ENCODE measurements at places on chromosomes 1 and 21.
A peak's percentile ranks its signal among the peaks of the same experiment; 100 is the strongest.

- DNase-seq, result no peak
Measured at GRCh38 chr1:65255035-65255655, 54.2 kb upstream of the DNAJC6 start.

- DNase-seq, result no peak
Measured at GRCh38 chr1:28021064-28021463, 61.3 kb downstream of the XKR8 start.

GRCh38 chr1:182974506-182975191, 21.7 kb upstream of the SHCBP1L start:
- DNase-seq, result no peak

- DNase-seq, result no peak
Measured at GRCh38 chr1:200901350-200901749, 6.7 kb downstream of the INAVA start.

DNA sequence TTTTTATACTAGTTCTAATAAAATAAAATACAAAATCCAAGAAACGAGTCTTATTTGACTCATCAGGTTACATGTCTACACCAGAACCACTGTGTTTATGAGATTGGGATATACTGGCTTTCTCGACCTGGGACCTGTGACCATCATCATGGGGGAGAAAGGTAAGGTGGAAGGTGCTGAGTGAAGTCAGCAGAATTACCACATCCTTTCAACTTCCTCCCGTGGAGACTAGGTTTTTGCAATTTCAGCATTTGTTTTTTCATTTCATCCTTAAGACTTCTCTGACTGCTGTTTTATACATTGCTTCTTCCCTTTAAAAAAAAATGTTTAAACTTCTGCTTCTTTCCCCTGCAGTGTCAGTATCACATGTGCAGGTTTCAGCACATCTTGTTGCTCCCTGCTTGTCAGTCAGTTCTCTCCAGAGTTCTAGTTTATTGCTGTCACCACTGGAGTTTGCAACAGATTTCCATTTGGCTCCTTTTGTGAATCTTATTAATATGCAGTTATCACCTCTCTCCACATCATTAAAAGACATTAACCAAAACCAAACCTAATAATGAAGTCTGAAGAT, 60.4 kb upstream of the HAO2 start:
- no peak for DNase-seq

DNA sequence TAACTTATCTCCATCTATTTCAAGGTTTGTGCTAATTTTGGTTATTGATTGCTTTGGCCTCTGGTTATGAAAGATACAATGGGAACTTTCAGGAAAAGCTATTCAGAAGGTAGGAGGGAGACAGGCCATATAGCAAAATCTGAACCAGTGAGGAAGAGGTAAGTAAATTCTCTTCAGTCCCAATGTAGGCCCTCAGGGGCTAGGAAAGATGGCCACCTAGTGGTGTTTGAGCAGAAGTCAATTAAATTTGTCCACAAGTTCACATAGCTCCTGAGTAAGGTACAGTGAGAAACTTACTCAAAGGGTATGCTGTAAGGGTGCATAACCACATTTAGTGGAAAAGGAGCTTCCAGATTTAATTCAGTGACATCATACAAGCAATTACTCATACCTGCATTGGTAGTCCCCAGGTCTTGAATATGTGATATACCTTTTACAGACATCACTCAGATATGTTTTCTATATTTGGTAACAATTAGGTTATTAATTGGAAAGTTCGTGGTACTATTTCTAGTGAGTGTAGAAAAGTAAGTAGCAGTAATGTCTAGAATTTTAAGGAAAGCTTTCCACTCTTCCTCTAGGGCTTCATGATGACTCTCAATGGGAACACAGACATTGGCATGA, 21.4 kb upstream of the FMO1 start:
- peak; percentile 42 for DNase-seq

GRCh38 chr1:213041443-213041842, 9.6 kb upstream of the RPS6KC1 start:
- no peak for DNase-seq

- DNase-seq, result peak; percentile 26
Measured at GRCh38 chr21:38126666-38127303, 130.0 kb upstream of the KCNJ15 start.

GRCh38 chr1:195981448-195982139, 626.6 kb downstream of the KCNT2 start:
- DNase-seq, result no peak

- DNase-seq, result peak; percentile 59
Measured at GRCh38 chr1:155173478-155174323, at the start of gene TRIM46. Gene TRIM46, plus strand, starts transcription at chr1:155173849. Its CDS starts 118 bp downstream, at chr1:155173967.

- no peak for DNase-seq
Measured at GRCh38 chr1:240720976-240721375, 109.0 kb upstream of the GREM2 start.

DNA sequence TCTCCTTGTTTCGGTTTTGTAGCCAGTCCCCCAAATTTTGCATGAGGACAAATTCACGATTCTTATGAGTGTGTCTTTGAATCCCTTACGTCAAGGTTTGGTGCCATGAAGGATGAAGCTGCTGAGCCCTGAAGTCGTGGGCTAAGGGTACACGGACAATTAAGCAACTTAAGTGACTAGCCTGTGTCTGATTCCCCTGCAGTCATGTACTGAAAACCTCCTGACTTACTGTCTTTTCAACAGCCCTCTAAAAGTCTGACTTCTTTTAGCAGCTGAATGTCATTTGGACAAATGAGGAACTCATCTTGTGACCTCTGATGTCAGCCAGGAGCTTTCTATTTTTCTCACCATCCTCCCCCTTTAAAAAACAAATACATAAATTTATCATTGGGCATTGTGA, 27.1 kb upstream of the C1orf105 start:
- no peak for DNase-seq

DNA sequence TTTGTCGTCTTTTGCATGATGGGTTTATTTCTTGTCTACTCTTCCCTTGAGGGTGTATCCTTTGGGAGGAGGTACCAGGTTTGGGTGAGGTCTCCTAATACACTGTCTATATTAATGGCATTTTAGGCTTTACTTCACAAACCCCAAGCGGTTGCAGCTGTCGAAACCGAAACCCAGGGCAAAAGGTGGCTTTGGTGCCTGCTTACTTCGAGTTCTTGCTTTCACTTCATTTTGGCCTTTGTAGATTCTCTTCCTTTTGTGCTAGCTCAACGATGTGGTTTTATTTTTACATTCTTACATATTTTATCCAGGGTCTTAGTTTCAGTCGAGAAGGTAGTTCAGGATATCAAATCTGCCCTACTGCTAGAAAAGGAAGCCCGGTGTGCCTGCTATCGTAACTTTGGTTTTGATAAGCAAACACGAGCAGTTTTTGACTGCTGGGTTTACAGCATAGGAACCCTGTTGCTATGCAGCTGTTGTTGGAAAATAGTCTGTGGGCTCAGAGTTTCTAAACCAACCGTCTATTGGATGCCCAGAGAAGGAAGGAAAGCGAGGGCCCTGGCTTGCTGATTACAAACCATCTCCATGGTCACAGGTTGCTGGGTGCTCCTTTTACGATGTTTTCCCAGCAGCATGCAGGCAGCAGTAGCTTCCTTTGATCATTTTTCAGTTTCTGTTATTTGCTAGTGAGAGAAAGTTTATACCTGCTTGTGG, 9.8 kb upstream of the TSPAN2 start:
- DNase-seq, result no peak

DNA sequence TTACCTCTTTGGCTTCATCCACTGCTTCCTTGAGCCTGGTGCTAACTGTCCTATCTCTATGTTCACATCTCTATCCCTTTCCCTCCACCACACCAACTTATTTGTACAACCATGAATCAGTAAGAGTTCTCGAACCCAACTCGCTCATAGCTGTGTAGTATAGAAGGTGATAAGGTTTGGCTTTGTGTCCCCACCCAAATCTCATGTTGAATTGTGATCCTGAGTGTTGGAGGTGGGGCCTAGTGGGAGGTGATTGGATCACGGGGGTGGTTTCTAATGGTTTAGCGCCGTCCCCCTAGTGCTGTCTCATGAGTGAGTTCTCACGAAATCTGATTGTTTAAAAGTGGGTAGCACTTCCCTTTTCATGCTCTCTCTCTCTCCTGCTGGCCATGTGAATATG, 235.6 kb upstream of the FMN2 start:
- DNase-seq, result no peak

GRCh38 chr1:202987922-202988583, 19.1 kb upstream of the TMEM183A start:
- DNase-seq, result no peak

DNA sequence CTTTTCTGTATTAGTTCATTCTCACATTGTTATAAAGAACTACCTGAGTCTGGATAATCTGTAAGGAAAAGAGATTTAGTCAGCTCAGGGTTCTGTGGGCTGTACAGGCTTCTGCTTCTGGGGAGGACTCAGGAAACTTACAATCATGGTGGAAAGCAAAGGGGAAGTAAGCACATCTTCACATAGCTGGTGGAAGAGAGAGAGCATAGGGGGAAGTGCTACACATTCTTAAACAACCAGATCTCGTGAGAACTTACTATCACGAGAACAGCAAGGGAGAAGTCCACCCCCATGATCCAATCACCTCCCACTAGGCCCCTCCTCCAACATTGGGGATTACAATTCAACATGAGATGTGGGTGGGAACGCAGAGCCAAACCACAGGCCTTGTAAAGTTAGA, 37.9 kb upstream of the AHCTF1 start:
- no peak for DNase-seq

DNA sequence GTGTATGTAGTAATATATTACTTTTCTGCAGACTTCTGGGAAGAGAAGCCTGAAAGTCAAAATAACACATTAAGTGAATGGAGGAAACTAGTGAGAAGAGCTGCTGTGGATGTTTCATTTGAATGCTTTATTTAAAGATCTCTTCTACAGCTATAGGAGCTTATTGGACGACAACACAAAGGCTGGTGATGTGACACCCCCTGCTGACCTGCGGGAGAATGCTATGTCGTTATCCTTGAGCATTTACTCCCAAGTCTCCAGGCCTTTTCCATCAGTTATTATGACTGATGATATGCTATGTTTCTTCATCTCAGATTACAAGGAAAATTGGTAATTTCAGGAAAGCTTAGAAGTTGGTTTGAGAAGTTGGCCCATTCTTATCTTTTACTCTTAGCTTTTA, 22.3 kb upstream of the PLA2G4A start:
- DNase-seq, result no peak

DNA sequence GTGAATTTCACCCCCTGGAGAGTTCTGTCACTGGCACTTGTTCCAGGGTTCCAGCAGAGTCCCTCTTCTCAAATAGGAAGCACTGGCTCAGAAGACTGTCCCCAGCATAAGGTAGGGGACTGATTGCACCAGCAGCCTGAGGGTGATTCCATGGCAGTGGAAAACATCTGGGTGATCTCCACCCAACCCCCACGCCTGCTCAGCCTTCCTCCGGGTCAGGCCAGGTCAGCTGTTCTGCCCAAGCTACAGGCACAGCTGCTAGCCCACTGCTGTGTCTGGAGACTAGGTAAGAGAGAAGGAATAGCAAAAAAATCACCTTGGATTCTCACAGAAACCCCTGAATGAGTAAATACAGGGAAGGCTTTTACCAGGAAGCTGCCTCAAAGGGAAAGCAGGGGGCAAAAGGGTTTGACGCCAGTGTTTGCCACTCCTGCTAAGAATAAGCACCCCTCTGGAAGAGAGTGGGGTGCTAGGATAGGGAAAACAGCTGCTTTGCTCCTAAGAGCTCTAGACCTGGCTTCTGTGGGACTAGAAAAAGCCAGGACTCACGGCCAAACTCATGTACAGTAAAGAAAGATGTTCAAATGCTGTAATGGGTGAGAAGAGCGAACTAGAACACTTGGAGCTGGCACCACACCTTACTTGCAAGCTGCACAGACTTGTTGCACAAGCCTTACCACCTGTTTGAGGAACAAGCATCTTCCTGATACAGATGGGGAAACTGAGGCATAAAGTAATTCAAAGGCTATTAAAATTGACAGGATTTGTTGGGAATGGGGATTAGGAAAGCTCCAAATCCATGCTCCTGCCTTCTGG, 1.0 kb upstream of the DENND2D start:
- no peak for DNase-seq

GRCh38 chr1:14165371-14165801, 433.1 kb upstream of the KAZN start:
- no peak for DNase-seq

GRCh38 chr1:93324486-93325464, 20.9 kb upstream of the DR1 start:
- DNase-seq, result peak; percentile 72

DNA sequence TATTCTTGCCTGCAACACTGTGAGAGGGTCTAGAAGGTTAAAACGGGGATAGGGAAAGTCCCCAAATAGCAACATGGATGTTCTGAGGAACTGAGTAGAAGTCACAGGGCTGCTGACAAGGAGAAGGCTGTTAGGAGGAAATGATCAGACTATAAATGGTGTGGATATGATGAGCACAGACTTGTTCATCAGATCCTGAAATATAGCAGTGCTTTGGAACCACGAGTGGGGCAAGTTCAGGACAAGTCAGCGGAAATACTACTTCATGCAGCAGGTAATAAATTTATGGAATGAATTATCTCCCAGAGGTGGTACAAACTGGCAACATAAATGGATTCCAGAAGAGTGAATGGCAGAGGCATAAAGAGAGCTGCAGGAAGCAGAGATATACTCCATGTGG, 3.2 kb upstream of the KIAA0040 start:
- no peak for DNase-seq

DNA sequence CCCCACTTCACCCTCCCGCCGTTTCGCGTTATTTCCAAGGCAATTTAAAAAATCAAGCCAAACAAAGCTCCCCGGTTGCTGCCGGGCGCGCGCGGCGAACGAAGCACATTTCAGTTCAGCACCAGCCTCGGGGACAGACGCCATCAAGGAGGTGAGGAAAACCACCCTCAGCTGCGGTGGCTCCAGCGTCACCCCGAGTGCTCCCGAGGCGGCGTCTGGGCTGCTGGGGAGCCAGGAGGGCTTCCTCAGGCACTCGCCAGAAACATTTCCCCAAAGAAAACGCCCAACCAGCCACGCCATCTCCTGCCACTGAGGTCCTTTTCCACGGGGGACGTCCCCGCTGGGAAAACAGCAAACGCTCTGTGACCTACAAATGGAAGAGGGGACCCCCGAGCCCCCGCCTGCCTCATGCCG, 623 bp downstream of the GNG4 start:
- DNase-seq, result no peak

GRCh38 chr1:208115924-208116640, 128.1 kb downstream of the PLXNA2 start:
- DNase-seq, result no peak

DNA sequence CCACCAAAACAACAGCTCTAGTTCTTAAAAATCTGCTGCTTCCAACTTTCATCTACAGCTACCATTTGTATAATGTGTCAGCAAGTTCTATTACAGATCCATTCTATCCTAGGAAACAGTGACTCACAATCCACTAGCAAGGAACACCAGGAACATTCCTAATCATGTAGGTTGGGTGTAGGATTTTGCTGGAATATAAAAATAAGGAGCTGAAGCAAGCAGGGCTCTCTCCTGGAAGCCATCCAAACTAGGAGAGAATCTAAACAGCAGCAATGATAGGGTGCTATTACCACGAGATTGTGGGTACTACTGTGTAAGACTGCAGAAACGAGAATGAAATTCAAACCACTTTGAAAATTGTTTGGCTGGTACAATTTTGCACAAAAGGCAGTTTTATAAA, 135.0 kb downstream of the PTPN14 start:
- DNase-seq, result peak; percentile 21

- no peak for DNase-seq
Measured at GRCh38 chr1:92409946-92410549, 76.7 kb downstream of the GFI1 start.

GRCh38 chr1:178571807-178572206, 58.9 kb downstream of the TEX35 start:
- no peak for DNase-seq
